ENCODE measurements at places on chromosomes 3 and 15. TPM values are rescaled to one million over a fixed set of nuclear protein-coding genes. Genes with fewer than 3 reads are reported as not detected.

Gene SNX22
- total RNA-seq = not detected

GRCh38 chr3:41460736-41461135, 261.4 kb downstream of the CTNNB1 start:
- no peak for DNase-seq

DNA sequence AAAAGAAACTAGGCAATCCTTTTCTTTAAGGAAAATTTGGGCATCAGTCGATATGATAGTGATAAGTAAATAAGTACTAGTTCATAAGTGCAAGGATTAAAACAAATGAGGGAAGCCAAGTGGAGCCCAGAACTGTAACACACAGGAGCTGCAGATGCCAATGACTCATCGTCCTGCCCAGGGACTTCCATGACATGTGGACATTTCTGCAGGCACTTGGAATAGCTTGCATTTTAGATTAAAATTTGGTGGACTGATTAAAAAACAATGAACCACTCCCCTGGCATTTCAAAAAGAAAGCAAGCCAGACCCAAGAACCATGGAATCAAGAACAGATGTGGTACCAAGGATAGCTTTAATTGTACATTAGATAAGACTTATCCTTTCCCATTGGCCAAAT, 2.9 kb downstream of the SAMD7 start:
- DNase-seq = peak; percentile 33

- no peak for DNase-seq
Measured at GRCh38 chr3:47578119-47578632, 489 bp downstream of the CSPG5 start.

DNA sequence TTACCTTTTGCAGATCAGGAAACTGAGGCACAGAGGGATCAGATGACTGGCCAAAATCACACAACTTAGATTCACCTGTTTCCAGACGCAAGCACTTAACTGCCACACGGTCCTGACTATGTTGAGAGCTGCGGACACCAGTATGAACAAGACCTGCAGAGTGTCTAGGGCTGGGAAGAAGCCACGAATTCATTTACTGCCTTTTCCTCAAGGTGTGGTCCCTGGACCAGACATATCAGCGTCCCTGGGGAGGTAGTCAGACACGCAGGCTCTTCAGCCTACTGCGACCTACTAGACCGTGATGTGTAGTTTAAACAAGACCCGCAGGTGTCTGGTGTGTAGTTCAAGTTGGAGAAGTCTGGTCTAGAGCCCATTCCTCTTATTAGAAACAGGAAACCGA, 541 bp upstream of the SLC6A11 start:
- DNase-seq = no peak

GRCh38 chr3:188152660-188153436, 1.1 kb upstream of the LPP start:
- DNase-seq = peak; percentile 81

- DNase-seq = peak; percentile 49
Measured at GRCh38 chr3:139519998-139520737, 19.4 kb downstream of the RBP1 start.

DNA sequence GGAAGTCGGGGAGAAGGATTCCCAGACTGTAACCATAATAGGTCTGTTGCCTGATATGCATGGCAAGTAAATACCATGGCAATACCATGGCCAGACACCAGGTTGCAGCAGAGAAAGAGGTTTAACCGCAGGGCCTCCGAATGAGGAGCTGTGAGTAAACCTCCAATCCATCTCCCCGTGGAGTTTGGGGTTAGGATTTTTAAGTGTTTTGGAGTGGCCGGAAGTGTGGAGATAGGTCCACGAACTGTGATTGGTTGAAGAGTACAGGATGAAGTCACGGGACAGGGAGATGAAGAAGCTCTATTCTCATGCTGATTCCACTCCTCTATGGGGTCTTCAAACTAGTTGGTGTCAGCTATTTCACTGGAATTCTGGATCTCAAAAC, 127.9 kb downstream of the ST8SIA2 start:
- peak; percentile 86 for DNase-seq

GRCh38 chr3:8550611-8551010, 49.0 kb downstream of the LMCD1 start:
- DNase-seq = no peak

GRCh38 chr3:30728143-30728542, 121.7 kb downstream of the TGFBR2 start:
- DNase-seq = no peak

Gene LRRC31
- total RNA-seq = 0.04 TPM

- peak; percentile 92 for DNase-seq
Measured at GRCh38 chr15:40064231-40064894, 25.4 kb upstream of the SRP14 start.

DNA sequence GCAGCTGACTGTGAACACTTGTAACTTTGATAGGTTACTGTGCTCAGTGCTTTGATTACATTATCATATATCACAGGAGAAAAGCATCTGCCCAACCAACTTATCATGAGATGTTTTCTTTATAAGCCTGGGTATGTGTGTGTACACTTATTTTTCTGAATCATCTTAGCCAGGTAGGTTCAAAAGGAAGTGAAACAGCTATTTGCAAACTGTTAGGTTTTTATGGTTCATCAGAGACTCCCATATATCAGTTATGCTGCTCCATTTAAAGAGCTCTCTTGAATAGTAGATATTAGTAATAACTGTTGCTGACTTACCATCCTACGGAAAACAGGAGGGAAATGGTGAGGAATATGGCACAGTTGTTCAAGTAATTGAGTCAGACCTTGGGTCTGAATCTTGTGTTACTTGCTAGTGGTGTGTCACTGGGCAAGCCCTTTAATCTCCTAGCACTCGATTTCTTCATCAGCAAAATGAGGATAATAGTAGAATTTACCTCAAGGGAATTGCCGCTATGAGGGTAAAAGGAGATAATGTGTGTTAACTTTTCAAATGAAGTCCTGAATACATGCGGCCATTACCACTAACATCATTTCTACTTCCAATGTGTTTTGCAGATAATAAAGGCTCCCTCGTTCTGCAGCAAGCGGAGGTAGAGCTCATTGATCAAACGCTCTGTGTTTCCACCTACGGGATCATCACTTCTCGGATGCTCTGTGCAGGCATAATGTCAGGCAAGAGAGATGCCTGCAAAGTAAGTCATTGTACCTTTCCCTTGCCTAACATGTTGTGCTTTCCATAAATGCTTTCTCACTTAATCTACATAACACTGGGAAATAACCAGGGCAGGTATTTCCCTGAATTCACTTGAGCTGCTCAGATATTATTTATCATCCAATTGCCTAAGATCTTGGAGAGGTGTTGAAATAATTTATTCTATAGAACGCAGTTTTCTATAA, 7.8 kb upstream of the C3orf52 start:
- DNase-seq = no peak

- no peak for DNase-seq
Measured at GRCh38 chr15:67103869-67104268, 38.5 kb downstream of the SMAD3 start.

GRCh38 chr3:135964160-135964955, 1.2 kb upstream of the PPP2R3A start:
- no peak for DNase-seq

Gene MUC13
- 0.04 TPM for total RNA-seq

Gene FBXW12
- not detected for total RNA-seq

Gene CYP8B1
- not detected for total RNA-seq

Gene SCN11A
- not detected for total RNA-seq

Gene CCDC54
- total RNA-seq = not detected

- peak; percentile 65 for DNase-seq
Measured at GRCh38 chr3:130276203-130276803, 69.2 kb upstream of the COL6A5 start.

GRCh38 chr3:185215873-185216606, 37.8 kb downstream of the EHHADH start:
- DNase-seq = peak; percentile 44

DNA sequence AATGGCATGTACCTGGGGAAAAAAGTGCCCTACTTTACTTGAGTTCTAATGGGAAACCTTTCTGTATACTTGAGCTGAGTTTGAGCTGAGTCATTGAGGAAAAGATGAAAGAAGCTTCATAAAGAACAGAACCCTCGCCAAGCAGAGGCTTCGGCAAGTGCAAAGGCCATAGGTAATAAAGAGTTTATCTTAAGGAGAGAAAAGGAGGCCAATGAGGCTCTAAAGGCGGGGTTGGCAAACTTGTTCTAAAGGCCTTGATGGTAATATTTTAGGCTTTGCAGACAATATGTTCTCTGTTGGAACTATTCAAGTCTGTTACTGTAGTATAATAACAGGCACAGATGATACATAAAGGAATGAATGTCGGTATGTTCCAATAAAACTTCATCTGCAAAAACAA, 17.6 kb upstream of the TRAT1 start:
- DNase-seq = no peak

DNA sequence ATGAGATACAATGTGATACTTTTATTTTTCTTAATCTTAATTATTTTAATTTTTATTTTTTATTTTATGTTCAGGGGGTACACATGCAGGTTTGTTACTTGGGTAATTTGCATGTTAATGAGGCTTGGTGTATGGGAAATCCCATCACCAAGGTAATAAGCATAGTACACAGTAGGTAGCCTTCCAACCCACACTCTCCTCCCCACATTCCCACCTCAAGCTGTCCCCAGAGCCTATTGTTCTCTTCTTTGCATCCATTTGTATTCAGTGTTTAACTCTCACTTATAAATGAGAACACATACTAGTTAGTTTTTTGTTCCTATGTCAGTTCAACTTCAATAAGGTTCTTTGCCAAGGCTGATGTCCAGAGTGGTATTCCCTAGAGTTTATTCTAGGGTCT, 1375.4 kb downstream of the NSUN3 start:
- no peak for DNase-seq

DNA sequence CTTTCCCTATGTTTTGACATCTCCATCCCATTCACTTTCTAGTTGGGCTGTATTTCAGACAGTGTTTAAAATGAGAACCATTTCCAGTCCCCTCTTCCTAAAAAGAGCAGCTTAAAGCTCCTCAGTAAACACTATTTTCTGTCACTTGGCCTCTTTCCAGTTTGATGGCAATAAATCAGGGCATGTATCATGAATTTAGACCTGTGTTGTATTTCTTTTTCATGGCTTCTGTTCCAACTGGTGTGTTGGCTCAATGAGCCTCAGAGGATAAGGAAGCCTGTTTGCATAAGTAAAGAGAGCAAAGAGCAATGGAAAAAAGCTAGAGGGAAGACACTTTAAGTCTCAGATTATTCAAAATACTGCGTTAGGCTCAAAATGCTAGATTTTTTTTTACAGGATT, 7.2 kb downstream of the CCDC80 start:
- peak; percentile 57 for DNase-seq

DNA sequence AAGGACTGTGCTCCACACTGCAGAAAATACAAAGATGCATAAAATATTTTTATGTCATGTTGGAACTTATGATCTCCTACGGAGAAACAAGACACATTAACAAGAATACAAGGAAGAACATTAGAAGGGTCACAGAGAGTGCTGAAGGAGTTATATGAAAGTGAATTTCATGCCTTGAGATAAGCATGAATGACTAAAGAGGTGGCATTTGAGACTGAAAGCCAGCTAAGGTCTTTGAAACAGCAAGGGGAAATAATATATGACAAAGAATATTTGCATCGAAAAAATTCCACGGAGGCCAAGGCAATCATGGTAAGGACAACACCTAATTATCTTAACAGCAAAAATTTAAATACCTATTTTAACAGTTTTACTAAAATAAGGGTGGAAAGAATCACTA, 12.5 kb downstream of the GSK3B start:
- DNase-seq = no peak

Gene HACL1
- total RNA-seq = 20.3 TPM

Gene ADAMTSL3
- total RNA-seq = 10.9 TPM

GRCh38 chr3:47664519-47664918, 85.9 kb upstream of the CSPG5 start:
- peak; percentile 43 for DNase-seq

DNA sequence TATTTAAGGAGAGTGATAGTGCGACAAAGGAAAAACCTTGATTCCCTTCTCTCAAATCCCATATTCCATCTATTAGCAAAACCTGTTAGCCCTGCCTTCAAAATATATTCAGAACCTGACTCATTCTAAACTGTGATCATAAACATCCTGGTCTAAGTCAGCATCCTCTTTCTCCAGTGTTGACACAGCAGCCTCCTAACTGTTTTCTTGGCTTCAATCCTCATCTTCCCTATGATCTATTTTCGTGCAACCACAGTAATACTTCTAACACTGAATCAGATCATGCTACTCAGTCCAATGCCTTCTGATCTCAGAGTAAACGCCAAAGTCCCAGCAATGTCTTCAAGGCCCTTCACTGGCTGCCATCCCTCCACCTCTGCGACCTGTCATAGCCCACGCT, 785.1 kb downstream of the EDEM1 start:
- DNase-seq = peak; percentile 77

DNA sequence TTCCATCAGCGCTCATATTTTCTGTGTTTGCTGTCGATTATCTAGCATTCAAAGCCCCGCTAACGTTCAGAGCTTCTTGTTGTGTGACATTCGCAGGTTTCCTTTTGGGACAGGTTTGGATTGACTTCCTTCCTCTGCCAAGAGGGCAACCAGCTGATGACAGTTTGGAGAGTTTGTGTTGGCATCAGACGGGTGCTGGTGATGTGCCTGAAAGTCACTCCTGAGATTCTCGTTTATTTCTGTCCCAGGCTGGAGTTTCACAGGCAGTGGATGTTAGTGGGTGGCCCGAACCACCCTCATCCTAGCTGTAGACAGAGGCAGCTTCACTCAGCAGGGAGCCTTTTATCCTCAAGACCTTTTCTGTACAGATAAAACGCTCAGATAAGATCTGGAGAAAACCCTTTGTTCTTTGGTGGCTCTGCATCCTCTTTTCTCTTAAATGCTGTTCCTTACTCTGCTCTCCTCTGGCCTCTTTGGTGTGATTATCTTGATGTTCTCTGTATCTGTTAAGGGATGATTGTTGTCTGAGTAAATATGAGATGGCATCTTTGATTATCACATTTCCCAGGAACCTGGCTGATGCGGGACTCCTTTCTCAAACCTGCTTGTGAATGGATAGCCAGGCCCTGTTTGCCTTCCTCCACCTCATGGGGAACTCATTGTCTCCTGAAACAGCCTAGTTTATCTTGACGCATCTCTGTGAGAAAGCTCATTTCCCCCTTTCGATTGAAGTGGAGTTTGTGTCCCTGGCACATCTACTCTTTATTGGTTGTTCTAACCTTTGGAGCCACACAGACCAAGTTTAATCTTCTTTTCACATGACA, 35.9 kb downstream of the CGNL1 start:
- no peak for DNase-seq

Gene ECE2
- not detected for total RNA-seq

GRCh38 chr3:24936574-24936973, 441.9 kb upstream of the THRB start:
- DNase-seq = no peak

GRCh38 chr15:91400481-91400880, 300.4 kb downstream of the SV2B start:
- DNase-seq = no peak

GRCh38 chr3:39982665-39983357, 173.4 kb downstream of the MYRIP start:
- peak; percentile 6 for DNase-seq

GRCh38 chr15:92561754-92562153, 93.8 kb downstream of the FAM174B start:
- no peak for DNase-seq

Gene ATP13A5
- total RNA-seq = not detected

GRCh38 chr3:197430934-197431333, 124.8 kb downstream of the BDH1 start:
- no peak for DNase-seq

Measured in PC-3 (cell line).